ENCODE measurements at places on chromosomes 6 and 20.

DNA sequence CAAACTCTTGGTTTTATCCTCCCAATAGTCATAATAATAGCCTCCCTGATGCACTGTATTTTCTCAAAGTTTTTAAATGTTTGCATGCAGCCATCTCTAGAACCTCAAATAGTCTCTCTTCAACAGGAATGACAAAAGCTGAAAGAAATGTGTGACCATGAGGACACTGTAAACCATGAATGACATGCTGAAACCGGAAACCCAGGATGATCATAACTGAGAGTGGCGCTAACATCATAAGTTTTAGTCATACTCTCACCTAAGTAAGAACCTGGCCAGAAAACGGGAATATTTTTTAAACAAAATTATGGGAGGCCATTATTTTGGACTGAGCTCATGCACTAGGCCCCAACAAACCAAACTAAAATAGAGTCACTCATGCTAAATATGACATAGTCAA is 278.4 kb upstream of the STXBP5 start:
- DNase-seq, result no peak

- DNase-seq, result no peak
Measured at GRCh38 chr6:57048577-57048976, 2.1 kb downstream of the KIAA1586 start.

- DNase-seq, result no peak
Measured at GRCh38 chr20:50335866-50336265, 145.2 kb downstream of the CEBPB start.

DNA sequence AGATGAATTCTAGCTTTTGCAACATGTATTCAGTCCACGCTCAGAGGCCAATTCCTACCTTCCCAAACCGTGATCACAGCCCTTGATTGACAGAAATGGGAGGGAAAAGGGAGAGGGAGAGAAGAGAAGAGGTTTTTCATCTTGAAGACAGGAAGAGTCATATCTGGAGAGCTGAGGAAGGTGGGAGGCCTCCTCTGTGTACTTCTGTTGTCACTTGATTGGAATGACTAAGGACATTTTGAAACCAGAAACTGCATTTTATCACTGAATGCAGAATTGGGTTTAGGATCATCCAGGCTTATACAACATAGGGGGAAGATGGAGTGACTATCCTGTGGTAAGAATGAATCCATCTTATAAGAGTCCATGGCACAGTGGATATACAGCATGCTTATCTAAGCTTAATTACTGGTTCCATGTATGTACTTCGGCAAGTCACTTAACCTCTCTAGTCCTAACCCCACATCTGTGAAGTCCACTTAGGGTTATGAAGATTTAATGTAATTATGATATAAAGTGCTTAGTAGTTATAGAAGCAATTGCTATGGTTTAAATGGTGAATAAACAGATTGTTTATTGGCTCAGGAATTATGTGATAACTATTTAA is 144.0 kb downstream of the BCKDHB start:
- DNase-seq, result no peak

DNA sequence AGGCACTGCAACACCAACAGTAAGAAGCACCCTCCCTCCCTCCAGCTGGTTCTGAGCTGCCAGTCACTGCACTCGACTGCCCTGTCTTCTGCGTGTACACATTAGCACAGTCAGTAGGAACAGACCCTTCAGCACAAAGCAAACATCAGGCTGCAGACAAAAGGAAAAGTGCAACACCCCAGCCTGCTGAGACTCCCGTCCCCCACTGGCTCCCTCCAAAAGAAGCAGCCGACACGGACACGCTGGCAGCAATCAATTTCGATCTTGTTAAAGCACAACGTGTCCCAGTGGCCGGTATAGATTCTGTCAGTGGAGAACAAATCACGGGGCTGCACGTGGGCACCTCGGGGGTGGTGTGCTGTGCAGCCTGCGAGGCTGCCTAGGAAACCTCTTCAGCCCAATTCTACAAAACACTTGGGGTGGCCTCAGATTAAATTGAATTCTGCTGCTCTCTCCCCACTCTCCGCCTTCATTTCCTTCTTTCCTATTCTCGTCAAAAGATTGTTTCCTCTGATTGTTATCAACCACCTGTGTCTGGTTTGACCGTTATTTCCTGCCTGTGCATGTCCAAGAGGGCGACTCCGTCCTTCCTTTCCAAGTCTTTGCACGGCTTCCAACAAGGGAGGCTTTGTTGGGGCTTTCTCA is 38.7 kb downstream of the TRAF3IP2 start:
- peak; percentile 91 for DNase-seq

- DNase-seq, result no peak
Measured at GRCh38 chr6:32215617-32216016, 8.2 kb downstream of the NOTCH4 start.

GRCh38 chr20:35478804-35479472 is 23.5 kb downstream of the CEP250 start:
- no peak for DNase-seq

GRCh38 chr6:100796049-100796823 is 84.9 kb downstream of the ASCC3 start:
- DNase-seq, result no peak

DNA sequence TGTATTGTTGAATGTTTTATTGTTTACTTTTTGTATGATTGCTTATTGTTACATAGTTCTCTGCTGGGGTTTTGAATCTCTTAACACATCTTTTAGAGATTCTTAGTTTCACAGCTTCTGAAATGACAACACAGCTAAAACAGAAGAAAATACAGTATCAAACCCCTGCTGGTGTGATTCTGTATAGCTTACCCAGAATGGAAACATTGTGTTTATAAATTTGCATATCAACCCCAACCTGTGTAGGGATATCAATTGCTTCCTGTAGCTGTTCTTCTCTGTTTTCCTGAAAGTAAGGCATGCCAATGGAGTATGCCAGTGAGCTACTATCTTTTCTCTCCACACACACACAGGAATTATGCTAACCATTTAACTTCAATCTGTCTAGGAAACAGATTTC is 64.3 kb upstream of the ID4 start:
- no peak for DNase-seq

DNA sequence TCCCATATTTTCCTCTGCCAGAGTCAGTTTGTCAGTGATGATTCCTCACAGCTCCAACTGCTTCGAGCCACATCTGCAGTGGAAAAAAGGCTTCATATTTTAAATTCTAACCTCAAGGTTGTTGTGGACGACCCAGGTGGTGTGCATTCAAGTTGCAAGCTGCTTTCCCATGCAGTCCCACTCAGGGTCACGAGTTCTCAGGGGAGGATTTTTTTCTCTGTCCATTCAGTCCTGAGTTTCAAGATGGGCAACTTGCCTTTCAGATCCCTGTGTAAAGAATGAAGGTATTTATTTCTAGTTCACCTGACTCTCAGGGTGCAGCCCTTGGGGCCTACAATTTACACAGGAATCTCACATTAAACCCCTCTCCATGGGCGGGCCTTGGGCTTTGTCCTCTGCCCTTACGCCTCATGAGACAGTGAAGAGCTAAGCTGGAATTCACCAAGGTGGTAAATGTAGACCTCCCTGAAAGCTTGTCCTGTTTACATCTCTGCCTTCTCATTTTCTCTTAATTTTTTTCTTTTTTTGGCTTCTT is 65.9 kb downstream of the TPD52L1 start:
- DNase-seq, result no peak

DNA sequence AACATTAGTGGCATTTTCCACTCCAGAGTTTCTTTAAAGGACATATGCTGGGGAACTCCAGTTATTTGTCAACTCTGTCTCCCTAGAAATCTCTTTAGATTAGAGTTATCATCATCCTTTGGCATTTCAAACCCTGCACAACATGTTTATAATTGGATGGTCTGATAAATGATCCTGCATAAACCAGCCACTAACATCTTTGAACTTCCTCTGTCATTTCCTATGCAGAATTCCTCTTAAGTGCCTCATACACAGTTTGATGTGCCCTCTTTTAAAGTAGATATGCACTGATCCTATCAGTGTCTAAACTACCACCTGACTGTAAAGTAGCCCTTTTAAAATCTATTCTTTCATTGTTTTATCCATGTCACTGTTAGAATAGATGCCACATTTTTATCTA is 306.3 kb upstream of the IRAK1BP1 start:
- DNase-seq, result no peak

- peak; percentile 74 for DNase-seq
Measured at GRCh38 chr6:69835414-69836179, 30.8 kb upstream of the COL19A1 start.

GRCh38 chr20:25269833-25270170 is 21.9 kb downstream of the PYGB start:
- DNase-seq, result no peak

DNA sequence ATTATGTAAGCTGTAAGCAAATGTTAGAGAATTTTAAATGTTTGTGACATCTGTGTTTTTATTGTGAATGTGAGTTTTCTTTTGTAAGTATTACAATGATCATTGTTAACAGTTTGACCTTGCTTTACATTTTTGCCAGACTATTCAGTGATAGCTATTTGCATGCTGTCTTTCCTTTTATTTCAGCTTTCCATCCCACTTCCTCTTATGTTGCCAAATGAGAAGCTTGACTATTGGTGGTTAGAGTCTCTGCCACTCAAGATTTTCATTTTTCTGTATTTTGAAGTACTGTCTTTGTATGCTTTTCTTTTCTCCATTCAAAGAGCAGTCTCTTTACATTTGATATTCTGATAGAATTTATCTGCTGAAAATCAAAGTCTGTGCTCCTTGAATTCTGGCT is 104.1 kb downstream of the PRIM2 start:
- DNase-seq, result no peak

DNA sequence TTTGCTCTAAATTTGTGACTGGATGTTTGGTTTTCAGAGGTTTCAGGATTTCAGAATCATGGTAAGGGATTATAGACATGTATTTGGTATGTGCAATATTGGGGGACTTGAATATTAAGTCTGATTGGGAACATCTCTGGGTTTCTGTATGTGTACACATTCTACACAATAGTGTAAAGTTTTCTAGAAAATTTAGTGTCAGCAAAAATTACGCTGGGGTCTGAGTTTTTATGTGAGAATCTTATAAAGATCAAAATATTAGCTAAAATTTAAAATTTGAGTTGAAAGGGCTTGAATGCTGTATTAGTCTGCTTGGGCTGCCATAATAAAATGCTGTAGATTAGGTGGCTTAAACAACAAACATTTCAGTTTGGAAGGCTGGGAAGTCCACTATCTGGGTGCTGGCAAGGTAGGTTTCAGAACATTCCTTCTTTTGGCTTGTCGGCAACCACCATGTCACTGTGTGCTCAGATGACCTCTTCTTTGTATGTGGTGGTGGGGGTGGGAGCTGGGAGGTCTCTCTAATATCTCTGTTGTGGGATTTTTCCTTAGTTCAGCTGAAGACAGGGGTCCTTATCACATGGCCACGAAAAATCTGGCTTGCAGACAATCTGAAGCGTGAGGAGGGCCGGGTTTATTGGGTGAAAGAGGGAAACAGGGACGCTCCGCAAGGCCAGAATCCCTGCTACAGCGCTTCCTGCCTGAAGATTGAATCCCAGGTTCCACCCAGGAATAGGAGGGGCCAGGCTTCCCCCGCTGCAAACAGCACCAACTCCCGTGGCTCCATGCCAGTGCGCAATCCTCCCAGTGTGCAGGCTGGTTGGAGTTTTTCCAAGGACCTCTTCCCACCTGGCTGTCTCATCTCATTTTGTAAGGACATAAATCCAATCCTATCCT is 299.7 kb downstream of the PLCB1 start:
- peak; percentile 50 for DNase-seq

DNA sequence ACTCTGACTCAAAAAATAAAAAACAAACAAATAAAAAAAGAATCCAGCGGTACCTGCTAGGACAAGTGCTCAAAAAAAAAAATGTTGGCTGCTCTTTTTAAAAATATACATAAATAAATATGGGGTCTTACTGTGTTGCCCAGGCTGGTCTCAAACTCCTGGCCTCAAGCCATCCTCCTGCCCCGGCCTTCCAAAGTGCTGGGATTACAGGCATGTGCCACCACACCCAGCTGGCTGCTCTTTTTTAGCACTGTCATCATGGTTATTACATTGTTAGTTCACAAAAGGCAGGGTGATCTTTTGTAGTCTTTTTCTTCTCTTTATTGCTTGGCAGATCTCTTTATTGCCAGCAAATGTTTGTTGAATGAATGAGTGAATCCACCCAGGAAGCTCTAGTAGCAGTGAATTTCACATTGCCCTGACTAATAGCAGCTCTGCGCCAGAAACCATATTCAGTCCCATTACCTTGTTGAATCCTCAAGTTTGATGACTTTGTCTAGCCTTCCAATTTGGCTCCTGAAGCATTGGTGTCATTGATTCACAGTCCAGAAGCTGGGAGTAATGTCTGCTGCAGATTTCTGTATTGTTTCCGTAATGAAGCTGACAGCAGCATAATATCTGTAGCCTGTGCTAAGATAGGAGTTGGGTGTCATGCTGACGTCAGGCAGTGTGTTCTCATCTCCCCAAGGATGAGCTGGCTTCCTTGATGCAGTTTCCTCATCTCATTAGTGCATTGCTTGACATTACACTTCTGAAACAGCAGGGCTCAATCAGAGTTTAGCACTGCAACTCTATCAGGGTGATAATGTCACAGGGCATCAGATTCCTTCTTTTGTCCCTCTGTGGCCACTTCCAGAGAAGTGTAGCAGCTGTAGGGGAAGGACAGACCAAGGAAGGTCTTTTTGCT is 84.9 kb upstream of the TGM3 start:
- no peak for DNase-seq

Measured in NCI-H748 treated with DMSO at 0.1 percent for 48 hours (cell line).